Fibroblast of skin of right quadriceps (primary cell): ENCODE measurements at places on chromosomes 16 and 17.

DNA sequence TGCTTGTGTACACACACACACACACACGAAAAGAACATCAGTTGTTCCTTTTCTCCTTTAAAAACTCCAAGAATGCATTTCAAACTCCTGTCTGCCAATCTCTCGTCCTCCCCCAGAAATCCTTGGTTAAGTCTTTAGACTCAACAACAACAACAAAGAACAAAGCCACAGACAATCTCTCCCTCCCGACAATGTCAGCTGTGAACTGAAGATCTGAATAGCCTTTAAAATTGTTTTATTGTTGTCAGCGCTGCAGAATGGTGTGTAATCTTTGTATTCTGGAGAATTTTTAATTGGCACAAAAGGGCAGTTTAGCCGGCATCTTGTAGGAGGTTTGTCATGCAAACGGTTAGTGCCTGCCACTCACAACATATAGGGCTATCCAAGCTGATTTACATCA is 219.5 kb downstream of the MSI2 start:
- no peak for DNase-seq

- no peak for DNase-seq
Measured at GRCh38 chr17:43616421-43616820, 45.3 kb downstream of the MEOX1 start.

DNA sequence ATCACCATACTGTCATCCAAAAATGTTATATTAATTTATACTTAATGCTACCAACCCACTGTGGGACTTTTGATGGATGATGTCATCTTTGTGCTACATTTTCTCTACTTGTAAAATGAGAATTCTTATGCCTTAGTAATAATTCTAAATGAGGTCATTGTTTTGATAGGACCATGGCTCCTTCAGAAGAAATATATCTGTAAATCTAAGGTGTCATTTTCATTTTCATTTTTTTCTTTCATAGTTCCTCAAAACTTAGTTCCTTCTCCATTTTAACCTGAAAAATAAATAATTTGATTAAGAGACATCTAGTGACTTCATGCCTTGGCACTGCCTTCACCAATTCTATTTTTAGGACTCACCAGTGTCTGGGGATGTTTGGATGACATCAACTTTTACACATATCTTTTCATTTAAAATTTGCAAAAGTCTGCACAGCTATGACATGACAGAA is 48.7 kb downstream of the GPRC5B start:
- peak; percentile 45 for DNase-seq

DNA sequence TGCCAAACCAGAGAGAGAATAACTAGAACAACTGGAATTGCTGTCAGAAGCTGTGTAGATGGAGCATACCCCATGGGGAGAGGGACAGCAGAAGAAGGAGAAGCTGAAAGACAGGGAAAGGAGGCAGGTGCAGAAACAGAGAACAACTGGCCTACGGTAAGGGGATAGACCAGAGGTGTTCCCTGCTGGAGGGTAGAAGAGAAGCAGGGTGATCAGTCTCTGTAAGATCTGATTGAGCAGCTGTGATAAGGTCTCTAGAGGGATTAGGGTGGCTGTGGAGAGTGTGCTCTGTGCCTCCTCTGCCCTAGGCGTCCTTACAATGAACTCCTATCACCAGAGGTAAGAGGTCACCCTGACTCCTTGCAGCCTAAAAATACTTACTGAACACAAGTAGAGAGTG is 30.4 kb upstream of the HS3ST3B1 start:
- no peak for DNase-seq

DNA sequence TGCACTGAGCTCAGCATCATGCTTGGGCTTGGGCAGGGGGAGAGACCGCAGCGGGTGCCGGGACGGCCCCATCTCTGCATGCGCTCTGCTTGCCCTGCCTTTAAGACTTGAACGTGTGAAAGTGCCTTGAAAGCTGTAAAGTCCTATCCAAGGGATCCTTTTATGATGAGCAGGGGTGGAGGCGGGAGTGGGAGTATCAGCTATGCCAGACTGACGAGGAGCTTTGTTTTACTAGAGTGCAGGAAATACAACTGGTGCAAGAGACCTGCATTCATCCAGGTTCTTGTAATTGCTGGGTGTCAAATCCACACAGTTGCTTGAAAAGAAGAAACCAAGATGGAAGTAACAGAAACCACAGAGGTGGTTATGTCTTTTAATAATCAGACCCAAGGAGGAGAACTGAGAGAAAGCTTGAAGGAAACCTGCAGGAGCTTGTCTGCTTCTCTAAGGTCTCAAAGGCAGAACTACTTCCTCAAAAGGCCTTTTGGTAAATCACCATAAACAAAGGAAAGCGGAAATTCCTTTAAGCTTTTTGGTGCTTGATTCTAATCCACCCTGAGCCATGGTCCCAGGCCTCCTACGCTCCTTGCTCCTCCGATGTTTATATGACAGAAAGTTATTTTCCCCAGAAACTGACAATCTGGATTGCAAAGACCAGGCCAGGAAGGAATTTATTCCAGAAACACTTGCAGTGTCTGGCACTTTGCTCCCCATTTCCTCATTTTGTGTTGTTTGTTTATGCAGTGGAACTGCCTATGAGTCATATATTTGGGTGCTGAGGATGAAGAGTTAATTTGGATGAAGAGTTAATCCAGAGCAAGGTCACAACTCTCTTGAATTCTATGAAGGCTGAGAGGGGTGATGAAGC is 51.3 kb upstream of the FBXO47 start:
- DNase-seq, result no peak

DNA sequence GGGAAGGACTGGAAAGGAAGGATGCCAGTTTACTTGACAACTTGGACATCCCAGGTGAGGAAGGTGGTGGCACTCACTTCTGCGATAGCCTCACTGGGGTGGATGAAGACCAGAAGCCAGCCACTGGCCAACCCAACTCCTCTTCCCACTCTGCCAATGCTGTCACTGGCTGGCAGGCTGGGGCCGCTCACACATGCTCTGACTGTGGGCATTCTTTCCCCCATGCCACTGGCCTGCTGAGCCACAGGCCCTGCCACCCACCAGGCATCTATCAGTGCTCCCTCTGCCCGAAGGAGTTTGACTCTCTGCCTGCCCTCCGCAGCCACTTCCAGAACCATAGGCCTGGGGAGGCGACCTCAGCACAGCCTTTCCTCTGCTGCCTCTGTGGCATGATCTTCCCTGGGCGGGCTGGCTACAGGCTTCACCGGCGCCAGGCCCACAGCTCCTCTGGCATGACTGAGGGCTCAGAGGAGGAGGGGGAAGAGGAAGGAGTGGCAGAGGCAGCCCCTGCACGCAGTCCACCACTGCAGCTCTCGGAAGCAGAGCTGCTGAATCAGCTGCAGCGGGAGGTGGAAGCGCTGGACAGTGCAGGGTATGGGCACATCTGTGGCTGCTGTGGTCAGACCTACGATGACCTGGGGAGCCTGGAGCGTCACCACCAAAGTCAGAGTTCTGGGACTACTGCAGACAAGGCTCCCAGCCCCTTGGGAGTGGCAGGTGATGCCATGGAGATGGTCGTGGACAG is 4.5 kb downstream of the ZNF646 start:
- no peak for DNase-seq

GRCh38 chr16:70563636-70564035 is 40.0 kb downstream of the SF3B3 start:
- no peak for DNase-seq

GRCh38 chr17:62631086-62631935 is 3.8 kb downstream of the MRC2 start:
- DNase-seq, result no peak
